Right cardiac atrium (tissue), 5 donors: ENCODE measurements at places on chromosomes 6 and 20. TPM values are rescaled to one million over a fixed set of nuclear protein-coding genes. Genes with fewer than 3 reads are reported as not detected.

DNA sequence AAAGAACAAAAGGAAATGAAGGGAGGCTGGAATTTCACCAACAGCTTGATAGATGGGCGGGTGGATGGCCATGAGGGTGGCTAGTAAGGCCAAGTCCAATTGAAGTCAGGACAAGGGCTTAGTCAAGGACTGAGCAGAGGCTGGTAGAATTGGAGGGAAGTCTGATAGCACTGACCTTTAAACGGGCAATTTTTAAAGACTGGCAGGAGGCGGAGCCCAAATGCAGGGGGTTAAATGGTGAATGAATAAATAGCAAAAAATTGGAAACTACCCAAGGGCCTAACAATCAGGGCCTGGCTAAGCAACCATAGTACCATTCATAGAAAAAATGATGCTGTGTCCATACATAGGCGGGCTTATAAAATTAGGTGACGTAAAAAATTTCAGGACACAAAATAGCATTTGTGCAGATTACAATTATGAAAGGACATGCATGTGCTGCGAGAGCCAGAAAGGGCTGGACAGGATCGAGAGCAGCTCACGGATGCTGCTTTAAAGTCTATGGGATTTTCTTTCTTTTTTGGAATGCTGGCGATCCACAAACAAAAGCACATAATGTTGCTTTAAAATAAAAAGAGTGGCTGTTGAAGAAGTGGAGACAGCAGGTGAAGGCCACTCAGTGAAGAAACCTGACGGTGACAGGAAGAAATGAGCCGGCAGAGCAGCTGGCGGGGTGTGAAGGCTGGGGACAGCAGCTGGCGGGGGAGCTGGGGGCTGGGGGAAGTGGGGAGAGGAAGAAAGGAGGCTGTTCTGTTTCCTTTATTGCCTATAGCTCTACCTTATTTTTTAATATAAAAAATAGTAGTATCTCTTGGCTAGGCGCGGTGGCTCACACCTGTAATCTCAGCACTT, 42.8 kb upstream of the TAF8 start:
- DNase-seq, result no peak

DNA sequence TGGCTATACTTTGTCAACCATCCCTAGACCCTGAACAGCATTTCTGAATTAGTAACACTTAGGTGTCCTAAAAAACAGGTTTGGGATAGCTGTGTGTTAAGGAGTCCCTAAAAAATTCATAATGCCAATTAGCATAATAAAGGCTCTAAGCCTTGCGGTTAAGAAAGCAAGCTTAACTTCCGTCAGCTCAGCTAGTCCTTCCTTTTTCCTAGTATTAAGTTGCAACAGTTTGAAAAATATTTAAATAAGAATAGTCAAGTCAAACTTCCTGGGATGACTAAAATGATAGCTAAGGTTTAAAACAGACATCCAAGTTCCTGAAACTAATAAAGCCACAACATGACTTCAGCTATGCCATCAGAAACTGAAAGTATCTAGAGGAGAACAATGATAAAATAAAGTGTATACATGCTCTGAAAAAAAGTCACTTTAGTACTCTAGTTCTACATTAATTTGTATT, 3.5 kb downstream of the AKIRIN2 start:
- no peak for DNase-seq

Gene PPP1R16B
- 5.1 TPM for total RNA-seq

GRCh38 chr6:75526502-75527127, 33.0 kb upstream of the FILIP1 start:
- peak; percentile 27 for DNase-seq

- no peak for DNase-seq
These were observed 10.9 kb upstream of the BNIP5 start for GRCh38 chr6:36347621-36348020.
